Mesenteric fat pad (tissue), 1 donor: ENCODE measurements at places on chromosomes 2 and 18. TPM values are rescaled to one million over a fixed set of nuclear protein-coding genes. Genes with fewer than 3 reads are reported as not detected.

DNA sequence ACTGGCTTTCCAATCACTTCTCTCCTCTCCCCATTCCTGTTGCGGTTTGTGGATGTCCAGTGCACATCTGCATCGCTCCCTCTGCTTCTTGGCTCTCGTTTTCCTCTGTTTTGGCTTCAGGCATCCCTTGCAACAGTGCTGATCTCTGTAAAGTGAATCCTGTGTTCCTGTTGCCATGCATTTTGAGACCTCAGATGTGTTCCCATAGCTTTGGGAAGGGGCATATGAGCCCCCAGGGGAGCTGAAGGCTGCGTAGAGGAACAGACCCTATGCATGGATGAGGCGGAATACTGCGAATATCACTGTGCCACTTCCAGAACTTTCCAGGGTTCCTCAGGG lies 168.4 kb upstream of the HAAO start:
- DNase-seq: no peak

SPR gene
- 38.6 TPM for total RNA-seq

DNA sequence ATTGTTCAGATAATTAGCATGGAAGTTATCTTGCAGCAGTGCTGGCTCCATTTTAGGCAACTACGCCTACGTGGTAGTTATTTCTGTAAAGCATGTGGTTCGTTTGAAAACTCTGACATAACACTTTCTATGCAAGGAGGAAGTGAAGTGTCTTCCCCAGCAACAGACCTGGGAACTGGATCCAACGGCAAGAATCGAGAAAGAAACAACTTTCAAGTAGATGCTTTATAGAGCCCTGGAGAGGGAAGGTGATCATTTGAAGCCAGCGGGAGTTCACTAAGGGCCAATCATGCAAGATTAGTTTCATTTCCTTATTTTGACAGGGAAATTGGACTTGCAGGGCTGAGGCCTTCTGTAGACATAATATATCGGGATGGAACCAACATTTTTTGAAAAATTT lies 218.3 kb downstream of the ACKR3 start:
- DNase-seq: no peak

LRRC30 gene
- not detected for total RNA-seq

- no peak for DNase-seq
Observed at GRCh38 chr2:172370821-172371455, 56.4 kb upstream of the ITGA6 start.

DNA sequence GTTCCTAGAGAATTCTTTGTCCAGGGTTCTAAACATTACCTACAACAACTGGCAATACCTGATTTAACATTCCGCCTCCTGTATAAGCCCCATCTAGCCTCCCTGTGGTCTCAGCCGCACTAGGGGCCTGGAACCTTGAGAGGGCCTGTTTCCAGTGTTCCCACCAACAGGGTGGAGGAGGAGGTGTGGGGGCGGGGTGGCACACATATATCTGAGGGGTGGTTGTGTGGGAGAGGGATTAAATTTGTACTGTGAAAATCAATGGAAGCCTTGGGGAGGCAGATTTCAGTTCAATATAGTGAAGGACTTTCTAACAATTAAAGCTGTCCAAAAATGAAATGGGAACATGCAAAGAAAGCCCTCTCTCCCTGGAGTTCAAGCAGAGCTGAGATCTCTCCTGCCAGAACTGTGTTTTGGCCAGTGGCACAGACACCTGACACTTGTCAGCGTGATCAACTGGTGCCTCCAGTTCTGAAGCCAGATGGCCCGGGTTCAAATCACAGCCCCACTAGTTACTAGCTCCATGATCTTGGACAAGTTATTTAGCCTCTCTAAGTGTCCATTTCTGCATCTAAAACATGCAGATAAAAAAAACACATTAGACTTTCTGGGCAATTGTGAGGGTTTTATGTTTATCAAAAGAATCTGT lies 17.0 kb upstream of the FZD7 start:
- DNase-seq: peak; percentile 64

DNA sequence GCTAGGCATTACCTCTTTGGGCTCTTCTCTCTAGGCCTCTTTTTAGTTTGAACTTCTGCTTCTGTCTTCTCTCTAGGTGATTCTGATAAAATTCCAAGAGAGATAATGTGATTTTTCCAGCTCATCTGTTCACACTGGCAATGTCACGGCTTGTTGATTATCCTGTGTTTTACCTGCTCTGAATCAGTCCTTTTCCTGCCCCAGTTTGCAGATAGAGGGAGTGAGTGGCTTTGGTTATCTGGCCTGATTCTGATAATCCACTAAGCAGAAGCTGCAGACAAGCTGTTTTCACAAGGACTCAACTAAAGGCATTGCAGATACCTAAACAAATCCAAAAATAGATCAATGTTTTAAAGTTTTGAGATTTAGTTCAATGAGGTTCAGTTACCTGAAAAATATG lies 111.9 kb downstream of the DCC start:
- no peak for DNase-seq

DNA sequence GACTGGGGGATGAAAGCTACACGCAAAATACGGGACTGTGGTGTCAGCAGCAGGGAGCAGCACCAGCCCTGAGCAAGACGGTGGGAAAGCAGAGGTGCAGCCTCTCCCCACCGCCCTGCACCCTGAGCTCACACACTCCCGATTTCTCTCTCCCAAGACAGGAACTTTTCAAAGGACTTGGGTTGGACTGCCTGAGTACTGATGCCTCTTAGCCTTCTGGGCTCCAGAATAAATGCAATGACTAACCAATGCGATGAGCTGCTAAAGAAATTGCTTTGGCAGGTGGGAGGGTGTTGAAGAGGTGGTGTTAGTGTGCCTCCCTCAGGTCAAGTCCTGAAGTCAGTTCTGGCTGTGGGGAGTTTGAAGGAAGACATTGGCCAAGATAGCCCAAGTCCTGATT lies 9.6 kb downstream of the TRIM54 start:
- DNase-seq: no peak

GRCh38 chr2:203450561-203450960 lies 84.5 kb downstream of the RAPH1 start:
- no peak for DNase-seq

PRKAG3 gene
- total RNA-seq: not detected

- DNase-seq: no peak
Observed at GRCh38 chr2:121485039-121485438, 45.6 kb upstream of the RNU4ATAC start.

DNA sequence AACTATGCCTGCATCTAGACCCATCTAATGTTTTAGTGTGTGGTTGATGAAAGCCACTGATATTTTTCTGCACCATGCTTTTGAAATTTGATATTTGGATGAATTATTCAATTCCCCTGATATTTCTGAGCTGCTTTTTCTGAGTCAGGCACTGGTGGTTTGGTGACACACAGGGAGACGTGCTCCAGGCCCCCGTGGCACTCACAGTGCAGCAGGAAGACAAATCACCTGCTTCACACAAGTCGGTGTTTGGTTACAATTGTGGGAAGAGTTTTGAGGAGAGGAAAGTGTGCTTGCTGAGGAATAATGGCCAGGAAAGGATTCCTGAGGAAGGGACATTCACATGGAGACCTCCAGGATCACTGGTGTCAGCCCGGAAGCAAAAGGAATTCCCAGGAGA lies 179.7 kb downstream of the ACKR3 start:
- DNase-seq: no peak

AGXT gene
- total RNA-seq: 0.32 TPM

- DNase-seq: peak; percentile 30
Observed at GRCh38 chr2:70685771-70686171, 82.2 kb downstream of the ADD2 start.

GRCh38 chr2:65403529-65403915 lies 28.9 kb downstream of the SPRED2 start:
- DNase-seq: no peak

GRCh38 chr18:51525453-51526225 lies 328.2 kb upstream of the MEX3C start:
- no peak for DNase-seq

DNA sequence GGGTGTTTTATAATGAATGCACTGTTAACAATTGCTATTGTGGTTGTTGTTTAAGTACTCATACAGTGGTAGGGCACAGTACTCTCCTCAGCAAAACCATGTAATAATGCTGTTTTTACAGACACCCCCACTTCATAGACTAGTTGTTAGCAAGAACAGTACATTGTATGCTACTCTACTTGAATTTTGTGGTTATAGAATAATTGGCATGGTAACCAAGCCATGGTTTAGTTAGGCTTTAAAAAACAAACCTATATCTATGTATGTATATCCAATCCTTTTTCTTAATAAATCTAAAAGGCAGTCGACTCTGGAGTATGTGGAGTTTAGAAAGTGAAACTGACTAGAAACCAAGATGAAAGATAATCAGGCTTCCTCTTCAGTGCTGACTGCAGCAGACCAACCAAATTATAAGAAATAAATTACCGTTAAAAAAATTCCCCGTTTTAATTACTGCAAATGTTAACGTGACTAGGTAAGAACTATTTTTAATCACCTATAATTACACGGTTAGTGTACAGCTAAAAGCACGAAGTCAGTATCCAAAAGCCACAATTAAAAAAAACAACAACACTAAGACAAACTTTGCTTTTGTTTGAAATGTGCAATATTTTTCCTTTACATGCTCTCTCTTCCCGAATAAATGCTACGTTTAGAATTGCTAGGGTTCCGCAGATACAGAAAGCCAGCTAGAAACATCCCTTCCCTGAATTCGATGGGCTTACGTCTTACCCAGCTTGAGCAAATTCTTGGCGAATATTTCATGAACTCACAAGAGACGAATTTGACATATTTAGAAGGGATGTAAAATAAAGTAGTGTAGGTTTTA lies 113.3 kb upstream of the SERTAD2 start:
- DNase-seq: no peak

DNA sequence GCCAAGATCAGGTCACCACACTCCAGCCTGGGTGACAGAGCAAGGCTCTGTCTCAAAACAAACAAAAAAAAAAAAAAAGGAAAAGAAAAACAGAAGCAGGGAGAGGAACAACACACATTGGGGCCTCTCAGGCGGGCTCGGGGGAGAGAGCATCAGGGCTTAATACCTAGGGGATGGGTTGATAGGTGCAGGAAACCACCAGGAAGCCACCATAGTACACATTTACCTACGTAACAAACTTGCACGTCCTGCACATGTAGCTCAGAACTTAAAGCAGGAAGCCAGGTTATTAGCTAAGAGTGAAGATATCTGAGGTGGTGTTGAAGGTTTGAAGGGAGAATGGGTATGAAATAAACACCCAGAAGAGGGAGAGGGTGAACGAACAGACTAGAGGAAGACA lies 81.0 kb upstream of the PMAIP1 start:
- no peak for DNase-seq
